ENCODE measurements at places on chromosomes 1 and 21.
A peak's percentile ranks its signal among the peaks of the same experiment; 100 is the strongest.

DNA sequence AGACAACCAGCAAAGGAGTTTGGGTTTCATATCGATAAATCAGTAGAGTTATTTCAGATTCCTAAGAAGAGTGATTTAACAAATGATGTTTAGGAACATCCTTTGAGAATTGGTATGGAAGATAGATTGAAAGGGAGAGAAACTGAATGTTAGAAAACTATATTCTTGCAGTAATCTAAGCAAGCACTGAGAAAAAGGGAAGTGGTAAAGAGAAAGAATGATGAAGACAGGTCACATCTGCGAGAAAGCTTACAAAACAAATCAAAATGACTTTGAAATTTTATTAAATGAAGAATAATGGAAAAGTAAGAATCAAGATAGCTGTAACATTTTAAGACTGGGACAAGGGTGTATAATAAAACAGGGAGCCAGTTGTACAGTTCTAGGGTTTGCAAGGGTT is 177.0 kb downstream of the HS2ST1 start:
- no peak for DNase-seq

DNA sequence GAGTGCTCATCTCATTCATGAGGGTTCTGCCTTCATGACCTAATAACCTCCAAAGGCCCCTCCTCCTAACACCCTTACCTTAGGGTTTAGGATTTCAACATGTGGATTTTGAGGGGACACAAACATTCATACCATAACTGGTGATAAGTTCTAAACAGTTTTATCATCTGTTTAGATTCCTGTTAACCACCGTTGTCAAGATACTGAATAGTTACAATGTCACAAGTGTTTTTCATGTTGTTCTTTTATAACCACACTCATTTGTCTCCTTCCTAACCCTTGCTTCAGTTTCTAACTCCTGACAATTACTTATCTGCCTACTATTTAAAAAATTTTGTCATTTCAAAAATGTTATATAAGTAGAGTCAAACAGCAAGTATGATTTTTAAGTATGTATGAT is 86.0 kb downstream of the NCAM2 start:
- no peak for DNase-seq

- DNase-seq = no peak
Observed at GRCh38 chr1:197918807-197919345, 1.7 kb downstream of the LHX9 start.

GRCh38 chr21:16040601-16041000 is 310.8 kb downstream of the USP25 start:
- DNase-seq = no peak

GRCh38 chr1:36400825-36401601 is 3.3 kb upstream of the LSM10 start:
- no peak for DNase-seq

GRCh38 chr1:153356392-153357075 is 1.1 kb upstream of the S100A9 start:
- no peak for DNase-seq

DNA sequence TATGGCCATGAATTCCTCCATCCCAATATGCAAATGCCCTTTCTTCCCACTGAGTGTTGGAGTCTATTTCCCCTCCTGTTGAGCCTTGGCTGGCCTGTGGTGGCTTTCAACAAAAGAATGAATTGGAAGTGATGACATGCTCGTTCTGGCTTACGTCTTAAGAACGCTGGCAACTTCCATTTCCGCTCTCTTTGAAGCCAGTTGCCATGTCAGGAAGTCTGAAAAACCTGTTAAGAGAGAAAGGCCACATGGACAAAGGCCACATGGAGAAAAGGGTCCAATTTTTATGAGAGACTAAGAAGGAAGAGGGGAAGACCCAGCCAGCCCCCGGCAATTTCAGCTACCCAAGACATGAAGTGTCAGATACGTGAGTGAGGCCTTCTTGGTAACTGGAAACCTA is 45.6 kb upstream of the GADD45A start:
- DNase-seq = no peak

GRCh38 chr1:181538836-181539235 is 55.5 kb downstream of the CACNA1E start:
- DNase-seq = no peak

DNA sequence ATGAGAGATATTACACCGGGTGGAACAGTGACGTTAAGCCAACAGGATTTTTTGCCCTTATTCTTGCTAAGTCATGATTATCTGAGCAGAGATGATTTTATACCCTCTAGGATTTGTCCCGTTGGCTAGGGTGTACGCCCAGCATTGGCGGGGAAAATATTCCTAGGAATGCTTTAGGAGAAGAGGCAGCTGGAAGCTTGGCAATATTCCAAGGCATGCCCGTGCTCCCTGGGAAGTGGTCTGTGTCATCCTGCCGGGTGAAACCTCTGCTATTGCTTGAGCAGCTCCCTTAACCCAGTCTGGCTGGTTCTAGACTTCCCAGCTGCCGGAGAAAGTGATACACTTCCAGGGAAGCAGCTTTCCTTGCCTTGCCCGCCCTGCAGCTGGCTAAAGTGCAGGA is 16.2 kb downstream of the CHRNB2 start:
- no peak for DNase-seq

- DNase-seq = peak; percentile 94
Observed at GRCh38 chr1:160366731-160367515, at the start of gene NHLH1. Gene NHLH1 (plus strand): TSS chr1:160367071. CDS start chr1:160370732, 3,661 bp downstream.

- DNase-seq = no peak
Observed at GRCh38 chr21:37532868-37533780, 166.6 kb downstream of the DYRK1A start.

- DNase-seq = peak; percentile 28
Observed at GRCh38 chr1:10824821-10825540, 28.5 kb upstream of the CASZ1 start.

GRCh38 chr1:63773496-63773814 is 362 bp upstream of the ROR1 start:
- DNase-seq = no peak

GRCh38 chr1:14149431-14149830 is 449.1 kb upstream of the KAZN start:
- DNase-seq = no peak

DNA sequence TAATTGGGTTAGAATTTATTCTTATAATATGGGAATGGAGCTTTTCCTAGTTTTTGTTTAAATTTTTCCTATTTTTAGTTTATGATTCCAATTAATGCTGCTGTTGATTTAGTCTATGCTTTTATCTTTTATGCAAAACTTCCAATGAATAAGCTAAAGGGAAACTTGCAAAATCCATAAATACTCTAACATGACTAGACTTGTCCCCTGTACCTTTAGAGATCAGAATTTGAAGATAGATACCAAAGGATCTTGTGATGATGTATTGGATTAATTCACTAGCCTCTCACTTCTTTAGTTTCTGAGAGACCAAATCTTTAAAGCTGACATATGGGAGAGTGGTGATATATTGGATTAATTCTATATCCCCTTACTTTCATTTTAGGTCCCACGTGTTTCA is 306.6 kb upstream of the PRMT6 start:
- DNase-seq = no peak

GRCh38 chr1:158048371-158049067 is 55.1 kb downstream of the KIRREL1 start:
- no peak for DNase-seq

DNA sequence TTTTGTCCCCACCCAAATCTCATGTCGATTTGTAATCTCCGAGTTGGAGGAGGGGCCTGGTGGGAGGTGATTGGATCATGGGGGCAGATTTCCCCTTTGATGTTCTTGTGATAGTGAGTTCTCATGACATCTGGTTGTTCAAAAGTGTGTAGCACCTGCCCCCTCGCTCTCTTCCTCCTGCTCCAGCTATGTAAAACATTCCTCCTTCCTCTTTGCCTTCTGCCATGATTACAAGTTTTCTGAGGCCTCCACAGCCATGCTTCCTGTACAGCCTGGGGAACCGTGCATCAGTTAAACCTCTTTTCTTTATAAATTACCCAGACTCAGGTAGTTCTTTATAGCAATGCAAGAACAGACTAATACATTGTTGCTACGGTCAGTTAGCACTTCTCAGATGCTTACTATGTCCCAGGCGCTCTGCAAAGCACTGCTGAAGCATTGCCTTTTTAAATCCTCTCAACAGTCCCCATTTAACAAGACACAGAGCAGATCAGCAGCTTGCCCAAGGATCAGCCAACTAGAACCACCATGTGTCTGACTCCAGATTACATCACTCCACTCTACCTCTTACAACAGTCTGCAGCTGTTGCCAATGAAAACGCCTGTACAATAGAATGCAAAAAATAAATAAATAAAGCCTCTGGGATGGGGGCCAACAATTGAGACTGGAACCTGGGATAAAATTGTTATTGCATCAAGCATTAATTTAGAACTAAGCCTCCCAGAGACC is 52.4 kb upstream of the USP1 start:
- peak; percentile 88 for DNase-seq
